GDM1 (cell line): ENCODE measurements at places on chromosomes 4 and X.

GRCh38 chr4:182736207-182736606 lies 181.0 kb downstream of the DCTD start:
- no peak for DNase-seq

DNA sequence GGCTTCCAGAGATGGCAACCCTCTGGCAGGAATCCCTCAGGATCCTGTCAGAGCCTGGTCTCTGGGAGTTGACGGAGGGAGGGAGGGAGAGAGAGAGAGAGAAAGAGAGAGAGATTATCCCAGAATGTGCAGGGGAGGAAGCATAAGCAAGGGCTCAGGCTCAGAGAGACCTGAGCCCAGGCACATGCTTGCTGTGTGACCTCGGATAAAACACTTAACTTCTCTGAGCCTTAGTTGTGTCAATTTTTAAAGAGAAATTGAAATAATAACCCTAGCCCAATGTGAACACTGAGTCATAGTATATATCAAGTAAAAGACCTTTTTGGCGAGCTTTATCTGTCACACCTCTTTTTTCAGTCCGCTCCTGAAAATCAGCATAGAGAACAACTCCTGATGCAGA lies 473 bp upstream of the USP51 start:
- DNase-seq, result no peak

DNA sequence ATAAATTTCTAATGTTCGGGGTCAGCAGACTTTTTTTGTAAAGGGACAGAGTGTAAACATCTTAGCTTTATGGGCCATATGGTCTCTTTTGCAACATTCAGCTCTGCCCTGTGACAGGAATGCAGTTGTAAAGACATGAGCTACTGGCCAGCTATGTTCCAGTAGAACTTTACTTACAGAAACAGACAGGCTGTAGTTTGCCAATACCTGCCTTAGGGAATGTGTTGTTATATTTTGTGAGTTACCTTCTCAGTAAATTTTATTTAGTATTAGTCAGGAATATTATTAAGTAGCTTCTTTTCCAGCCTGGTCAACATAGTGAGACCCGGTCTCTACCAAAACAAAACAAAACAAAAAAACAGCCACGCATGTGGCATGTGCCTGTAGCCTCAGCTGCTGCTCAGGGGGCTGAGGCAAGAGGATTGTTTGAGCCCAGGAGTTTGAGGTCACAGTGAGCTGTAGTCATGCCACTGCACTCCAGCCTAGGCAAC lies 48.7 kb downstream of the HTT start:
- DNase-seq, result no peak

DNA sequence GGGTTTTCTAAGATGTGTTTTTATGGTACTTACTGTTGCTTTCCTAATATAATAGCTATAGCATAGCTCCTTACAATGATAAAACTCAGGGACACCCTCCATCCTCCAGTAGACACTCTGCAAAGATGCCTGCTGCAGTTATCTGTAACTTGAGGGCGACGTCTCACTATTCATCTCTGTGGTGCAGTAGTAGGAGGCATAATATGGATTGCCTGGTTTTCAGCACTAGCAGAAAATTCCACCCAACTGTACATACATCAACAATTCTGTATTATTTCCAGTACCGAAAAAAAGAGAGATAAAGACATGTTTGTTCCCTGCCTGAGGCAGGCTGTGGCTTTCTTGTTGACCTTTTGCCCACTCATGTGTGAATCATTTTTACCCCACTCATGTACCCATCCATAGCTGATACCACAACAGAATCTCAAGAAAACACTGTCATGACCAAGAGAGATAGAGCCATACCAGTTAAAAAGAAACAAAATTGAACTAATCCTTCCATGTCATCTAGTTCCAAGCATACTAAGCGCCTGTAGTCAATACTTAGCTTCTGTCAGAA lies 220.1 kb downstream of the RAB28 start:
- no peak for DNase-seq

DNA sequence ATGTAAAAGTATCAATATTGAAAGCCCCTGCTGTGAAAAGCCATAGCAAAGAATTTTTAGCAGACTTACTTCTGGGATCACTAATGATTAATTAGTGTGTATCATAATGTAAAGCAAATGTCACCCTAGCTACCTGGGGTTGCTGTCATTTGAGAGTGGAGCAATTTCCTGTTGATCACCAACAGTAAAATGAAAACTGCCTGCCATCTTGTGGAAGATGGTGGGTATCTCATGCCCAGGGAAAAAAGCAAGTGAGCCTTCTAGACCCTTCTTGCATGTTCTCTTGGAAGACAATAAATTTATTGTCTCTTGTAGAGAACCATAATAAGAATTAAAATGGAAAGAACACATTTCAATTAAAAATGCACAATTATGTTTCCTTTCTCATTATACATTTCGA lies 360.2 kb downstream of the ZIC3 start:
- DNase-seq, result no peak

- no peak for DNase-seq
These were observed 32.7 kb upstream of the AMBN start for GRCh38 chr4:70559211-70559830.

DNA sequence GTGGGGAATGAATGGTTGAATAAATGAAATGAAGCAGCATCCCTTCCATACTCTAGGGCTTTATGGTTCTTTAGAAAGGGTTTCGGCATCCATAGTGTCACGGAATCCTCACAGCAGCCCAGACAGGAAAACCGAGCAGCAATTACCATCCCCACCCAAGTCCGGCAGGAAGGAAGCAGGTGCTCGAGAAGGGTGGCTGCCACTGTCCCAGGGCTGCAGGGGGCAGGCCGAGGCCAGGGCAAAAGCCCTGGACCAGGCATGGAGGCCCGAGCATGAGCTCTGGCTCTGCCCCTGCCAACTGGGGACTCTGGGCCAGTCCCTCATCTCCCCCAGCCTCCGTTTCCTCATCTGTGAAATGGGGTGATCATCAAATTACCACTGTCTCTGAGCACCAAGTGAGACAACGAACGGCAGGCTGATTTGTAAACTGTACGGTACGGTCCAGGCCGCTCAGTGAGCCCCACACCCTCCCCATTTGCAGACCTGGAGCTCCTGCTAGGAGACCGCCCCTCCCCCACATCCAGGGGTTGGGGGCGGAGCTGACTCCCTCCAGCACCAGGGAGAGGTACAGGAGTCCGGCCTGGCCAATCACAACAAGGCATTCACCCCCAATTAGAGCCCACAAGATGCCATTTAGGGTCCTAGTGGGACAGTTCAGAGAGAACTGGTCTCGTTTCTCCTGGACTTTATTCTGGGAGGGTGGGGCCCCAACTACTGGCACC lies 100.4 kb downstream of the WFS1 start:
- DNase-seq, result no peak

DNA sequence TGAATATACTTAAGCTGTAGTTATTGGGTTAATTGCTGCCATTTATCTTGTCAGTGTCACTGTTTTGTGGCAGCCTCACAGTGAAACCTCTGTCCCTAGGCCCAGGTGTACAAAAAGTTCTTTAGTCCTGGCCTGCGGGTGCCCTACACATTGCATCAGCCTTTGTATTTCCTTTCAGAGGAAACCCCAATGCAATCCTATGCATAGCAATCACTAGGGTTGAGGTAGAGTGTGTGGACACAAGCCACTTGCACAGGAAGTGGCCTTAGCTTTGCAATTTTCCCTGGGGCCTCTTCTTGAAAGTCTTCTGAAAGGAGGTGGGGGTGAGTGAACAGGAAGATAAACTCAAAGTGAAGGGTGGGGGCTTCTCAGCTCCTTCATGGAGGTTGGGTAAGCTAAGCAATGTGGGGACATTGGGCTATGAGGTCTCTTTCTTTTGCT lies 27.8 kb downstream of the VSIG4 start:
- DNase-seq, result peak; percentile 75

DNA sequence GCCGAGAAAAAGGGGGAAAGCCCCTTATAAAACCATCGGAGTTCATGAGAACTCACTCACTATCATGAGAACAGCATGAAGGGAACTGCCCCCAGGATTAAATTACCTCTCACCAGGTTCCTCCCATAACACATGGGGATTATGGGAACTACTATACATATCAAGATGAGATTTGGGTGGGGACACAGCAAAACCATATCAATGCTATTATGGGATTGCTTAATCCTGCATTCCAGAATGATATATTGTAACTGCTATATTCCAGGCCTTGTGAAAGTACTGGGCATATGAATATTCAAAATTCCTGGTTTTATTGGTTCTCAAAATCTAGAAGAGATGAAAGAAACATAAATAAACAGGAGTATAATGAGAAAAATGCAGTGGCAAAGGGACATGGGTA lies 29.3 kb downstream of the NPY1R start:
- no peak for DNase-seq

DNA sequence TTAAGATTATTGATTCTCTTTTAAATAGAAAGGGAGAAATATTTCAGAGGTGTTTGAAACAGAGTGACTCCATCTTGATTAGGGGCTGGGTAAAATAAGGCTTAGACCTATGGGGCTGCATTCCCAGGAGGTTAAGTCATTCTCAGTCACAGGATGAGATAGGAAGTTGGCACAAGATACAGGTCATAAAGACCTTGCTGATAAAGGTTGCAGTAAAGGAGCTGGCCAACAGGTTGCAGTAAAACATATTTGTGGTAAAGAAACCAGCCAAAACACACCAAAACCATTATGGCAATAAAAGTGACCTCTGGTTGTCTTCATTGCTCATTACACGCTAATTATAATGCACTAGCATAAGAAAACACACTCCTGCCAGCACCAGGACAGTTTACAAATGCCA lies 165.0 kb downstream of the SPIN4 start:
- no peak for DNase-seq

- no peak for DNase-seq
These were observed 184.5 kb downstream of the CPEB2 start for GRCh38 chr4:15186806-15187205.

- DNase-seq, result no peak
These were observed 34.6 kb upstream of the FGFR3 start for GRCh38 chr4:1758306-1759121.

GRCh38 chr4:90207887-90208454 lies 80.8 kb downstream of the CCSER1 start:
- no peak for DNase-seq

GRCh38 chr4:116531026-116531425 lies 554.4 kb downstream of the TRAM1L1 start:
- DNase-seq, result no peak

DNA sequence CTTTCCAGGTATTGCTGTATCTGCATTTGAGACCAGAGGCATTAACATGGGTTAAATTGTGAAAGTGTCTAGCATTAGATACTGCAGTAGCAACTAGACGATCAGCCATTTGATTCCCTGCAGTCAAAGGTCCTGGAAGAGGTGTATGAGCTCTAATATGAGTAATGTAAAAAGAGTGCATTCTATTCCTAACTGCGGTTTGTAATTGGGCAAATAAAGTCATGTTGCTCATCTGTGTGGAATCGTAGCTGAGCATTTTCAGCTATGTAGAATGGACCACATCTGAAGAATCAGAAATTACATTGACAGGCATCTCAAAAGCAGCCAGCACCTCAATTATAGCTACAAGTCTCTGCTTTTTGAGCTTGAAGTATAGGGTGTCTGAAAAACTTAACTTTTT lies 157.6 kb downstream of the ZNF518B start:
- DNase-seq, result no peak

GRCh38 chrX:26026179-26026578 lies 112.0 kb upstream of the MAGEB18 start:
- DNase-seq, result no peak

DNA sequence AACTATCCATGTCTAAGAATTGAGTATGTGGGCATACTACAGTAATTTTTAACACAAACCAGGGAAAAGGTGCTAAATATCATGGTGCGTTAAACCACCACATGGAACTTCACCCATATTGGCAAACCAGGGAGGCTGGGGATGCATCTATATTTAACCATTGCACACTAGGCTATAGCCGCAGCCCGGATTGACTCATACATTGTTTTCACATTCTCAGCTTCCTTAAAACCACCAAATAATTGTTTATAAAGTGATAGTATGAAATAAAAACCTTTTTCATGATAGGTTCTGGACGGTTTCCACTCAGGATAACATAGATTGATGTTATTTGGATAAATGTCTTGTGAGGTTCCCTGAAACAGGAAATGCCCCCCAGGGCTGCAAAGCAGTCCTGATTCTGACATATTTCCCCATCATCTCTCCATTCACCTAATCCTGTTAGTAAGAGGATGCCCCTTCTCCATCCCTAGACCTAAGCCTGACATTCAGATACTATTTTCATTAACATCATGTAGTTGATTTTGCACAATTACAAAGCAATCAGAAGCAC lies 7.9 kb downstream of the COL25A1 start:
- no peak for DNase-seq

DNA sequence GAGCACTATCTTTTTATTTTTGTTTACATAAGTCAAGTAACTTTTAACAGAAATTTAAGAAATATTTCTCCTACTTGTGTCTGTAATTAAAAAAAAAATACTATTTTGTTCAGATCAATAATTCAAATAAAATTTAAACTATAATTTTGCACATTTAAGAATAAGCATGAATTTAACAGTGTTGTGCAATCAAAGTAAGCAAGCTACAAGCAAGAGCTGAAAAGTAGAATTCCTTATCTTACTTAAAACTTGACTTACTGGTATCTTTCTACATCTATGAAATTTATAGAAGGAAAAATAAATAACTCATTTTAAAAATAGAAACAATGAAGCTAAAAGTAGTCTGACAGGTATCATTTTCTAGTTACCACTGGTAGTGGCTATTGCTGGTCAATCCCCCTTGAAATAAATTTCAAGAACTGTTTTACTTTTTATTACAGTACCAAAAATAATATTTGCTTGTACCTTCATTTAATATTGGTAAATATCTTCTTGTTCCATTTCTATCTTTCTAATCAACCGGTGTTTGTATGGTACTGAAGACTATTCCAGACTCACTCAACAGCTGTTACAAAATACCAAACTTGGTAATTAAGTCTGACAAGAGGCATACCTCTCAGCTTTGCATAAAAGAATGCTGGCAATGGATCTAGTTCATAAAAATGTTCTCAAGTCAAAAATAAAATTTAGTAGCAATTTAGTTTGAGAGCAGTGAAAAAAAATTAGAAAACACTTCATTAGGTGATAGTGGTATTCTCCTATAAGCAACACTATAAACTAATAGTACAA lies 62.2 kb downstream of the NOCT start:
- DNase-seq, result no peak

- DNase-seq, result no peak
These were observed 26.9 kb downstream of the XK start for GRCh38 chrX:37712458-37712857.
